ENCODE measurements at places on chromosomes 6 and 20.

DNA sequence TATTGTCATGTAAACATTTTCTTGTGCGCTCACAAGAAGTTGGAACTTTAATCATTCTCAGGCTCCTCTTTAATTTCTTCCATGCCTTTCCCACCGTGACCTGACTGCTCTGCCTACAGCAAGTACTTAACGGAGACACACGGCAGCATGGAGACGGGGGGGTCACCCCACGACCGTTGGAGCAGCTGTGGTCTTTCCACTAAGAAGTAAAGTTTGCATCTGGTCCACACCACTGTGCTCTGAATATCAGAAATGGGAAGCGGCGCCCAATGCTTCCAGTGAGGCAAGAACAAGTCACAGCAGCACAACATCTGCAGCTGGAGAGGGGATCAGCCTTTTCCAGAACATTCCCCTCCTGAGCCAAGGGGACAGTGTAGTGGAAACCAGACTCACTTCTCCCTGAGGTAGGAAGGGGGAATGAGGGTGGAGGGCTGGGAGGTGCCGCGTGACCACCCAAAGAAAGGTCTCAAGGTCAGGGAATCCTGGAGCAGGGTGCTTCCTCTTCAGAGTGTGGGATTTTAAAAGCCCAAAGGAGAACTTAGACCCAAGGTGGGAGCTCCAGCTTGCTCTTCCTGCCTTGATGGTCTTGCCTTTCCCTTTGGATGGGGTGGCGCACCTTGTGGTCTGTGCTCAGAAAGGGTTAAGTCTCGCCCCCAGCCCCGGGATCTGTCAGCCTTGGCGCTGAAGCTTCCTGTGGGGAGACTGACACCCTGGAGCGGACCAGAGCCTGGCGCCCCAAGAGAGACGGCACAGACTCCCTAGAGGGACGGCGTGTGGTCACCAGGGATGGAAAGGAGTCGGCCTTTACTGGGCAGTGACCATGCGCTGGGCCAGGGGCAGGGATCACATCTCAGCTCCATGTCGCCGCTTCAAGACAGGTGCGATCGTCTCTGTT, 25.6 kb upstream of the SMOC2 start:
- DNase-seq = no peak

- no peak for DNase-seq
Measured at GRCh38 chr6:6925391-6926164, 182.2 kb upstream of the RREB1 start.

GRCh38 chr6:16450821-16451220, 212.4 kb downstream of the GMPR start:
- DNase-seq = no peak

DNA sequence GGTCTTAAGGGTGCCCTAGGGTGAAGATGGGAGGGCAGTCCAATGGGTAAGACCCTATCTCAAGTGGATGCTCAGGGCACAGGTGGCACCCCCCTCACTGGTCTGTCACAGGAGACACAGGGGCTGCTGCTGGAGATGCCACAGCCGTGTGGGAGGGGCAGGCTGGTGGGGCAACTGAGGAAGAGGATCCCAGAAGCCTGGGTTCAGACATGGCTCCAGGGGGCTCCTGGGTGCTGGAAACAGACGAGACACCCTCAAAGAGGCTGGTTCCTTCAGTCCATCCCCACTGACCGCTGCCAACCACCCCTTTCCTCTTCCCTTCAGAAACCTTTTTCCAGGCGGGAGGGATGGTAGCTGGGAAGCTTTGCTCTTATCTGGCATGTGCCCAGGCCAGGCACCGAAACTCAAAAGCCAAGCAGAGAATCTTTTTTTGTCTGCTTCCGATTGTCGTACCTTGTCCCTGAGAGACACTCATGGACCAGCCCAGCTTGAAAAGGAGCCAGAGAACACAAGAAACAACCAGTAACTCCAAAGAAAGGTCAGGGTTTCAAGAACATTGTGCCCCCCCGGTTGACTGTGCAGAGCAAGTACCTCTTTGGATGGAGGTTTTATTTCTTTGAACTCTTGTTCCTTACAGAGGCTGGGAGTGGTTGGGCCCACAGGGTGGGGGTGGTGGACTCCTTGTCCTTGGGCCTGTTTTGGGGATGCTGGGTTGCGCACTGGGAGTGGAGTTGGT, 28.5 kb upstream of the EMILIN3 start:
- no peak for DNase-seq

- DNase-seq = no peak
Measured at GRCh38 chr6:35048031-35048613, 93.0 kb downstream of the TCP11 start.

DNA sequence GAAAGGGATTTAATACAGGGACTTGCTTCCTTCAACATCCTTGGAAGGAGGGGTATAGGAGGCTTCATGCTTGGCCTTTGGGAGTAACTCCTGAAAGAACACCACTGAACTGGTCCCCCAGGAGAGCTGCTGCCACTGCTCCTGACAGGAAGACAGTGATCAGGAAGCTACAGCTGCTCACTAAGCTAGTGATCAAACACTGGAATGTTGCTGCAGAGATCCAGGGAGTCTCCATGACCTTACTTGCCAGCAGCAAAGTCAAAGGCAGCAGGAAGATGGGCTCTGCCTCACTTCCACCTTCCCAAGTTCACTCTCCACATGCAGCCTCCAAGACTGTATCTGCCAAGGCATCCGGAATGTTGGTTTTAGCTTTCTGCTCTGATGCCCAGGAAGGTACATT, 31.8 kb downstream of the PIM1 start:
- no peak for DNase-seq

GRCh38 chr6:42120895-42121865, 21.2 kb downstream of the C6orf132 start:
- no peak for DNase-seq
